A549 treated with CpdA at 1 μM for 4 hours (cell line): ENCODE measurements at places on chromosomes 1 and 21. TPM values are rescaled to one million over a fixed set of nuclear protein-coding genes. Genes with fewer than 3 reads are reported as not detected.

DIRAS3 gene
- total RNA-seq, result 0.91 to 1.5 TPM (median 1.2 TPM) in 5 replicates

OR2T33 gene
- total RNA-seq, result not detected in 5 replicates

KRTAP8-1 gene
- not detected in 5 replicates for total RNA-seq

F11R gene
- total RNA-seq, result 42.3 to 56.2 TPM (median 52.6 TPM) in 5 replicates

MANEAL gene
- total RNA-seq, result 22.2 to 27.6 TPM (median 25.3 TPM) in 5 replicates

TCP10L gene
- total RNA-seq, result 0.45 to 0.91 TPM (median 0.59 TPM) in 5 replicates
